Neural crest cell (in vitro differentiated cells): ENCODE measurements at places on chromosomes 12 and 14.
A peak's percentile ranks its signal among the peaks of the same experiment; 100 is the strongest.

DNA sequence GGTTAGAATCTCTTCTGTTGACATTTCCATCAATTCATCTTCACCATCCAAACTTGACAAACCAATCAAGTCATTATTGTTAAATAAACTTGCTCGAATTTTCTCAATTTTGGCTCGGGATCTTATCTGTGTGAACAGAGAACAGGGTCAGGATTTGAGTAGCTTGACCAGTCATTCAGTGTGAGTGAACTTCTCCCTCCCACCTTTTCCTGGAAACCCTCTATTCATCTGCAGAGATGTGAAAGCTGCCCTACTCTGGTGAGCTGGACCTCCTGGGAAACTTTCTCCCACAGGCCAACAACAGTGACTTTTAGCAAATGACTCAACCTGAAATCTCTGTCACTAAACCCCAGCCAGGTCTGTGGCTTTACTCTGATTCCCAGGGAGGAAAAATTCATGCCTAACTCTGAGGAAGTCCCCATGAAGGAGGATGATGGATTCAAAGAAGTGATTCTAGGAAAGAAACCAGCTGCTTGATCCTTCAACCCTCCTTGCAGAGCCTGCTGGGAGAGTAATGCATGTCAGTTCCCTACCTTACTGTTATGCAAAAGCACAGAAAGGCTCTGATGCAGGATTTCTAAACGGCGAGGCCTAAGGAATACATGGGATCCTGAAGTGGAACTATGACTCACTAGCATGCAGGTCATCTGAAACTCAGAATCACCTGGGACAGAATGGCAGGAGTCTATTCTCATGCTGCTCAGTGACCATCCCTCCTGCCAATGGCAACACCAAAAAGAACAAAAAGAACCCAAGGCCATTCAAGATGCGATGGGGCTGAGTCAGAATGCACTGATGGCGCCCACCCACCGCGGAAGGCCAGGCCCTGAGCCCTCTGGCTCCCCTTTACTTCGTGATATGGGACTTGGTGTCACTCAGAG is 58.0 kb downstream of the TRAFD1 start:
- DNase-seq = no peak

DNA sequence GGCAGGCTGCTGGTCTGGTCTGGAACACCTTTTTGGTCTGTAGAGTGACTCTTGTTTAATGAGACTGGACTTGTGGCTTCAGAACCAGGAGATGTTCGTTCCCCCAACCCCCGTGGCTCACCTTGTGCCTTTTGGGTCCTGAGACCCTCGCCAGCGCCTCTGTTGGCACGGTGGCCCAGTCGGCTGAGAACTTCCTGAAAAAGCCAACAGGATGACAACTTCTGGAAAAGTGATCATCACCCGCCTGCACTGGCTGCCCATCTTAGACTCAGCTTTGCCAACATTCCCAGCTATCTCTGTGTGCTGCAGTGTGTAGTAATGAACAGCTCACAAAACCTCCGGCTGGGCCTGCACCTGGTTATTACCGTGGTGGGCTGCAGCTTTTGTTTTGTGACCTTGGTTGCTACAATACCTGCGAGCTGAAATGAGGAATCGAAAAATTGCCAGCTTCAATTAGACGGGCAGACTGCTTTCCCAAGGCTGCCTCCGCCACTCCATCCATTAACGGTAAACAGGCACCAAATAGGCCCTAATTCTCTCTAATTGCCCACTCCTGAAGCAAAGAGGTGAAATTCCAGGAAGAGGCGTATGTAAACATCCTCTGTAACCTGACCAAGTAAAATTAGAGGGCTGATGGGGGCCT is 16.0 kb downstream of the MEG3 start:
- no peak for DNase-seq

- no peak for DNase-seq
Observed at GRCh38 chr12:25864306-25865276, 93.9 kb upstream of the RASSF8 start.

DNA sequence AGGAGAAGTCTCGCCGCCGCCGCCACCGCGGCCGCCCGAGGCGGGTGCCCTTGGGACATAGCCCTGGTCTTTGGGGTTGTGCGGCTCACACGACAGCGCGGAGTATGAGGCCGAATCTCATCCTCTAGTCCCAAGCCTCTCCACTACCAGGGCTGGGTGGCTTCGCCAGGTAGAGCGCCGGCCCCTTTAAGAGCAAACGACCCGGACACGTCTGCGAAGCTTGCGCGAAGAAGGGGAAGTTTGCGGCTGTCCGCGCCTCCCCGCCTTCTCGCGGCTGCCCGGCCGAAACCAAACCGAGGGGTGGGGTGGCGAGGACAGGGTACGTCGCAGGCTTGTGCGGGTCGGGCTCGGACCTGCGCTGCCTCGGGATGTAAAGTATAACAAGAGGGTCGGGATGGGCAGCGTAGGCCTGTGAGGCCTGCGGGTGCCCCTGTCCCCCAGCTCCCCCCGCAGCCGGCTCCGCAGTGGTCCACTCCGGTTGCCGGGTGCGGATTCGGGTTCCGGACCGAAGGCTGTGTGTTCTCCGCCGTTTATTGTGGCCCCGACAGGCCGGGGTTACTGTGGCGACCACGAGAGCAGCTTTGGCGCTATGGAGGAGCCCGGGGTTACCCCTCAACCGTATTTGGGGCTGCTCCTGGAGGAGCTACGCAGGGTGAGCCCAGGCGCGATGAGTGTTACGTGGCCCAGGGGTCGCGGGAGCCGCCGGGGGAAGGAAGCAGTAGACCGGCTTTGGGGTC is 33.3 kb downstream of the MIA2 start:
- peak; percentile 75 for DNase-seq

- DNase-seq = no peak
Observed at GRCh38 chr14:23356662-23357061, 4.0 kb upstream of the SLC22A17 start.

DNA sequence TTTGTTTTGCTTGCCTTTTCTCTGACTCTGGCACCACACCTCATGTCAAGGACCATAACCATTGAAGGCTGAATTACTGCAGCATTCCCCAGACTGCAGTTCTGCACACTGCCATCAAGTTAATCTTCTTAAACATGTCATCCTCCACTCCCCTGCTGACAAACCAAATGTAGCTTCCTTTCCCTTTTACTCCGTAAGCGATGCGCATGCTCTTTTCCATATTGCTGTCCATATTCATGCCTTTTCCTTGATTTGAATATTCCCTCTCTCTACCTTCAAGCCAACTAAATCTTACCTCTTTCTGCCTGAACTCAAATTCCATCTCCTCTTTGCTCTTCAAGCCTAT is 13.6 kb downstream of the GPX2 start:
- DNase-seq = no peak

DNA sequence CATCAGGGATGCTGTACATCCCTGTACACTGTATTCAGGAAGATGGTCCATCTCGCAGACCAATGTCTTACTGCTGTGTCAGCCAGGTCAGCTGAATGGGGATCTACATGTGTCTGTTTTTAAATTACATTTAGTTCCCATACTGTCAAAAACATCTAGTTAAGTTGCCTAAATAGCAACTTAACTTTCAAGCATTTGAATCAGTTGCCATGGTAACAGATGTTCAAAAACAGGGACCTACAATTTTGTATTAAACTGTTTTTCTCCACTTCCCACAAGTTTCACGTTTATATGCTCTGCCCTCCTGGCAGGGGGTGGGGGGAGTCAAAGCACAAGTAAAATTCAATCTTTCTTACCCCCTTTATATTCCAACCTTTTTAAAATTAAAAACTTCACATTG is 38.3 kb downstream of the C12orf42 start:
- DNase-seq = no peak

DNA sequence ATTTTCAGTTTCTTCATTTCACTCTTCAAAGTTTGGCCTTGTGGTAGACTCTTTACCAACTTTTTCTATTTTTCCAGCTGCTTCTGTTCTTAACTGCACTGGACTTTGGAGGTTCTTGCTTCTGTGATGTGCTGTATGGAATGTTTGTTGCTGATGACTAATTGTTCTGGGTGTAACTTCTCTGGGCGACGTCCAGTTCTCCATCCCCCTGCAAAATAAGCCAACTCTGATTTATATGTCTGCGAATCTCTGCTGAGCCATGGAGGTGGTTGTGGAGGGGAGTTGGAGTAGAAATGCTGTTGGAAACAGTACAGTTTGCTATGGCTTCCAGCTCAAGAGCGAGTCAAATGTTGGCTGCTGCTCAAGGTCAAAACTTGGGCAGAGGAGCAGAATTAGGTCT is 113.9 kb upstream of the DYRK2 start:
- no peak for DNase-seq

- no peak for DNase-seq
Observed at GRCh38 chr12:85405781-85406522, 125.9 kb downstream of the ALX1 start.

GRCh38 chr12:7374423-7375144 is 69.4 kb downstream of the CD163L1 start:
- DNase-seq = no peak

- DNase-seq = peak; percentile 1
Observed at GRCh38 chr12:114186241-114187002, 219.5 kb downstream of the TBX5 start.

DNA sequence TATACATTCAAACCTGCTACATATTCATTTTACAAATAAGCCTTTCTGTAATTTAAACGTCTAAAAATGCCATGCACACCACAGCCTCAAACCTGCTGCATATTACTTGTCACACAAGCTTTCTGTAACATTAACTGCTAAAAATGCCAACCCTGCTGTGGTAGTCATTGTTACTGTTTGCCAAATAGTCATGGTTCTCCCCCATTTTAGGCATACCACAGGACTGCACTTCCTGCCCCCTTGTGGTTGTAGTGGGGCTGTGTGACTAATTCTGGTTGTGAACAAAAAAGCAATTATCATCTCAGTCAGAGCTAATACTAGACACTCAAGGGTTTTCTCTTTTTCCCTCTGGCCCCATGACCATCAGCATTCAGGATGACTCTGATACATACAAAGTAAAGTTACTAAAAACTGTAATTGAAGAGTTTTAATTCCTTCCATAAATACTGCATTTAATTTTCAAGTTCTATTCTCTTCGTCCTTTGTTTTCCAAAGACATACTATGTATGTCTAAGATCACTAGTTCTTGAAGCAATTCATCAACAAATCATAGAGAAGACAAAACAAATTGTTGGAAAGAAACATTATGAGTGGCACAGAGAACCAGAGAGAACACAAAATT is 5.7 kb upstream of the SLC35F4 start:
- DNase-seq = peak; percentile 29

DNA sequence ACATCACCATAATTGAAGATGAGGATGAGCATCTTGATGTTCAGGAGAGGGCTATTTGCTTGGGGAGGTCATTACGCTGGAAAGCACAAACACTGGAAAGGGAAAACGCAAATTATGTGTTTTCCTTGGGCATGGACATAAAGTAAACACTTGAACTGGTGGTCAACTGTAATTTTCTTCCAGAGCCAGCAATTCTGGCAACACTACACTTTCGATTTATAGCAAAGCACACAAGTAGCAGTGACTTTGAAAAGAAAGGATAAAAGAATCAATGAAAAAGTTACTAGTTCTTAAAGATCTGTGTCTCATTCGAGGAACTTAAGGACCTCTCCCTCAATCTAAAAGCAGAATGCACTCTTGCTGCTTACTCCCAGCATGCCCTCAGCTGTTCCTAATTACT is 2.2 kb downstream of the CLEC14A start:
- no peak for DNase-seq

- DNase-seq = no peak
Observed at GRCh38 chr14:20998674-20999366, at the start of gene SLC39A2. Gene SLC39A2 (plus strand): TSS chr14:20999293. CDS start chr14:20999447, 154 bp downstream.

DNA sequence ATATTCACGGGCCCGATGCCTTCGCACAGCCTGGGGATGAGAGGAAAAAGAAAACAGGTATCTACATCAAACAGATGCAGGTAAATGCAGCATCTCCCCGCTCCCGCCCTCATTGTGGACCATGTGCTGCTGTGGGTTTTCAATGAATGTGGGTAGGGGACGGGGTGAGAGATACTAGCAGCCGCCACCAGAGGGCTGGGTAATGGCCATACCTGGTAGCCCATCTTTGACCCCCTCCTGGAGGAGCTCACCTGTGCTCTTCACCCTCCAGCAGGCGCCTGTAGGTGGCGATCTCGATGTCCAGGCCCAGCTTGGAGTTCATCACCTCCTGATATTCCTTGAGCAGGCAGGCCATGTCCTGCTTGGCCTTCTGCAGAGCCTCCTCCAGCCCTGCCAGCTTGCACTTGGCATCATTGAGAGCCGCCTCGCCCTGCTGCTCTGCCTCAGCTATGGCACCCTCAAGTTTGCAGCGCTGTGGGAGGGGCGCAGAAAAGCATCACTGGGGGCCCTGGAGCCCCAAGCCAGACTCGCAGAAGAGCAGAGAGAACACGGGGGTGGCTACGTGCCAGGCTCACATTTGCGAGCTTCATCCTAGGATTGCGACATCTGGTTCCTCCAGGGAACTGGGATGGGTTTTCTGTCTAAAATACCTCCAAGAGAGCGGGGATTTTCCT is 10.2 kb downstream of the KRT82 start:
- no peak for DNase-seq

- no peak for DNase-seq
Observed at GRCh38 chr14:104979758-104980610, 1.8 kb upstream of the AHNAK2 start.
